Activated naive CD4-positive, alpha-beta T cell treated with Interleukin-2 at 50 U/mL for 16 hours (primary cell): ENCODE measurements at places on chromosomes 16 and 17.

DNA sequence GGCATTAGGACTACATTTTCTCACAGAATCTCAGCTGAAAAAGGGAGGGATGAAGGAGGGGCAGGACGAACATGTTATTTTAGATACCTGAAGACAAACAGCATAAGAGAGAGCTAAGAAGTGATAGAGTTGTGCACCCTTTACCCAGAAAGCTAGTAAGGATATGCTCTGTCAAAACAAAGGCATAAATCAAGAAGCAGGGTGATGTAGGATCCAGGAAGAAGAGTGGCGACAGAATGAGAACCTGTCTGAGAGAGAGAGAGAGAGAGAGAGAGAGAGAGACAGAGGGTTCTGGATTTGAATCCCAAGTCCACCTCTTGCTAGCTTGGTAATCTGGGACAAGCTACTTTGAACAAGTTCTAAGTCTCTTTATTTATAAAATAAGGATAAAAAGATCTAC lies 103.4 kb downstream of the SPAG9 start:
- no peak for DNase-seq

DNA sequence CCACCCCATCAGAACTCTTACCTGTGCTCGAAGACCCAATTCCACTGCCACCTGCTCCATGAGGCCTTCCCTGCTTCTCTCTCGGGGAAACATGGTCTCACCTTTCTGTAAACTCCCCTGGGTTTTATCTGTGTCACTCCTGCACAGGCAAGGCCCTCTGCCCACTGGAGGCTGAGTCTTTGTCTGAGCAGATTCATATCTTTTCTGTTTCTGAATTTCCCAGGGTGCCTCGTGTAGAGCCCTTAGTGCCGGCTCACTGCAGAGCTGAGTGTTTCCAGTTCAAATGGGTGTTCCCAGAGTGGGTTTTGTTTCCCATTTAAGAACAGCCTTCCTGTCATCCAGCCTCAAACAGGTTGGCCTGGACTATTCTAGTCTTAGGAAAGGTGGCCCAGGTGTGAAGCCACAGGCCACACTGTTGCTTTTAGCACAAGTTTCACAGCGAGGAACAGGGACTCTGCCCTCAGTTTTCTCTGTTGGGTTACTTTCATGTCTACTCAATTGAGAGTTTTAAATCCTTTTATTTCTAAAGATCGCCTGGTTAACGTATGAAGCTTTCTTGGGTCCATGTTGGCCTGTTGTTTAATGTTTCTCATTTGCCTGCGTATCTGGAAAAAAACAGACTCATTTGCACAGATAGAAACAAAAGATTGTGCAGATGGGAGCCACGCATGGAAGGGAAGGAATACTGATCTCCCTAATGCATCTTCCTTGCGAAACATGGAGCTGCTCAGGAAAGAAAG lies 228.7 kb downstream of the MSI2 start:
- no peak for DNase-seq

GRCh38 chr17:76357597-76358158 lies 4.0 kb upstream of the PRPSAP1 start:
- no peak for DNase-seq

DNA sequence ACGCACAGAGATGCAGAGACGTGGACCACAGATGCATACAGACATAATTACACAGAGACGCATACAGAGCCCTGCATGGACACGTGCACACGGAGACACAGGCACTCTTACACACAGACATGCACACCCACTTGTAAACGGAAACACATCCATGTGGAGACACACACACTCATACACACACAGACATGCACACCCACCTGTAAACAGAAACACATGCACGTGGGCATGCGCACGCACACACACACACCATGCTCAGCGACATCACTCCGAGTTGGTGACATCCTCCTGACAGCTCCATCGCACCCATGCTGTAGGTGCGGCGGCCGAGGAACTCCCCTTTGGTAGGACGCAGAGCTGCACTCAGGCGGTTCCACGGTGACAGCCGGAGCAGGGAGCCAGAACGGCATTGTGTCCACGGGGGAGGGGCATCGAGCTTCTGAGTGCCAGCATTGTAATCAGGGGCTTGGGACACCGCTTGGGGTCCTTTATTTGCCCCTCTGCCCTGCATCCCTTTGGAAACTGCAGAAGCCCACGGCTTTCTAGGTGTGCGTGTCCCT lies 233.5 kb downstream of the RBFOX3 start:
- no peak for DNase-seq

DNA sequence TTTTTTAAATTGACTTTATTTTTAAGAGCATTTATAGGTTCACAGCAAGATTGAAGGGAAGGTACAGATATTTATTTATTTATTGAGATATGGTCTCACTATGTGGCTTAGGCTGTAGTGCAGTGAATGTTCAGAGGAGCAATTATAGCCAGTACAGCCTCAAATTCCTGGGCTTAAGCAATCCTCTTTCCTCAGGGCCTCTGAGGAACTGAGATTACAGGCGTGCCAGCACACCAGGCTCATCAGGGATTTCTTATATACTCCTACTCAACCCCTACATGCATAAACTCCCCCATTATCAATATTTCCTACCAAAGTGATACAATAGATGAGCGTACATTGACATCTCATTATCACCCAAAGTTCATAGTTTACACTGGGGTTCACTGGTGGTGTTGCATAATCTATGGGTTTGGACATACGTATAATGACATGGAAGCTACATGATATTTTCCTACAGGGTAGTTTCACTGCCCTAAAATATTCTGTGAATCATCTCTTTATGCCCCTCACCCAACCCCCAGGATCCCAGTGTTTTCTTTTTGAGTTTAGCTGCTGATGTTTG lies 33.5 kb downstream of the HS3ST3B1 start:
- no peak for DNase-seq

GRCh38 chr16:20781697-20782096 lies 17.9 kb downstream of the ACSM3 start:
- no peak for DNase-seq

- DNase-seq: no peak
Observed at GRCh38 chr17:76156662-76156991, 15.6 kb upstream of the FOXJ1 start.

GRCh38 chr16:89330177-89330856 lies 112.8 kb downstream of the ZNF778 start:
- peak; percentile 40 for DNase-seq

DNA sequence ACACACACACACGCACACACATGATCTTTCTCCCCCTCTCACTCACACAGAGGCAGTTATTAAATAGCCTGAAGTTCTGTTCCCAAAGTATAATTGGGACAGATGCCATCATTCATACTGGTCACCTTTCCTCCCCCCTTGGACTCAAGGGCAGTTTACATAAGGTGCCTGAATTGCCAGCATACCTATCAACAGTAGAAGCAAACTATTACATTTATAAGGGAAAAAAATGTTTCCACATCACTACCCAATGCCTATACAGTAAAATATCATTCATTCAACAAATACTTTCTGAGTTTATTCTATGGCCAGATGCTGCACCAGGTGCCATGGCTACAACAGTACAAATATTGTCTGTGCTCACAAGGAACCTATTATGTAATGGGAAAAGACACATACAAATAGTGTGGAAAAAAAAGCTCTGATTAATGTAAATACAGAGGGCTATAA lies 6.3 kb downstream of the CNTD1 start:
- DNase-seq: no peak

GRCh38 chr17:78883089-78883532 lies 19.9 kb downstream of the CEP295NL start:
- DNase-seq: no peak

GRCh38 chr16:23781176-23781575 lies 26.4 kb downstream of the CHP2 start:
- DNase-seq: no peak

DNA sequence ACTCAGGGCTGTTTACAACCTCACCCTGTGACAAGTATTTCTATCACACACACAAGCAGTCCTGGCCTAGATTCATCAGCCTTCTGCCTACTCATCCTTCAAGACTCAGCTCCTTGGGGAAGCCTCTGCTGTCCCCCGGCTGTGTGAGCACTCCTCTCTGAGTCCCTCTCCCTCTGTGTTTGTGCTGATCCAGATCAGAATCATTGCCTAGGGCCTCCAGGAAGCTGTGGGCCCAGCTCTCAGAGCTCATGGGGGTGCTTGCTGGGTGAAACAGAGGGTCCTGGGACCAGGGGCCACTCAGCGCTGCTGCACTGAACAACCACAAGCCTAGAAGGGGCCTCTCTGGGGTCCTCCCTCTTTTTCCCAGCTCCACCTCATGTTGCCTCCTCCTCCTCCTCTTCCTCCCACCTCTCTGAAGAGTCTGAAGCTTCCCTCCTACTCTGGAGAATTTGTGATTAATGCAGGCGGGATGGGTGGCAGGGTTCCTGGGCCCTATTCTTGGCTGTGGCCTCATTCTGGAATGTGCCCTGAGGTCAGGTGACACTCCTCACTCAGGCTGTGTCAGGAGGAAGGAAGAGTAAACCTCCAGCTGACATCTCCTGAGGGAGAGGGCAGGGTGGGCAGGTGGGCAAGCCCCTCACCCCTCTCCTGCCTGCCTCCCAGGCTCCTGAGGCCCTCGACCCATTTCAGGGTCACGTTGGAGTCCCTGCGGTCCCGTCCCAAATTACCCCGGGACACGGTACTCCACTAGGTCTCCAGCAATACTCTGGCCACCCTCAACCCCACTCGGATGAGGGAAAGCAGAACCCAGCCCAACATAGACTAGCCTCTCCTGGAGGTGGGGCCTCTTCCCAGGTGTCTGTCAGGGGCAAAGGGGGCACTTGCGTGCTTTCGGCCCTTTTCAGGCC lies 10.1 kb downstream of the WFIKKN2 start:
- no peak for DNase-seq

GRCh38 chr16:70302745-70303144 lies 3.8 kb downstream of the DDX19B start:
- no peak for DNase-seq

DNA sequence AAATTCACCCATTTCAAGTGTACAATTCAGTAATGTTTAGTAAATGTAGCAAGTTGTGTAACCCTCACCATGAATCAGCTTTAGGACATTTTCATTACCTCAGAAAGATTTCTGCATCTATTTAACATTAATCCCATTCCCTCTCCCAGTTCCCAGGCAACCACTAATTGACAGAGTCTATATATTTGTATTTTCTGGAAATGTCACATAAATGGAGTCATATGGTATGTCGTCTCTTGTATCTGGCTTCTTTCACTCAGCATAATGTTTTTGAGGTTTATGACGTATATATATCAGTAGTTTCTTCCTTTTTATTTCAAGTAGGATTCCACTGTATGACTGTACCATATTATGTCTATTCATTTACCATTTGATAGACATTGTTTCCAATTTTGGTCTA lies 199.8 kb downstream of the CYB561 start:
- no peak for DNase-seq

DNA sequence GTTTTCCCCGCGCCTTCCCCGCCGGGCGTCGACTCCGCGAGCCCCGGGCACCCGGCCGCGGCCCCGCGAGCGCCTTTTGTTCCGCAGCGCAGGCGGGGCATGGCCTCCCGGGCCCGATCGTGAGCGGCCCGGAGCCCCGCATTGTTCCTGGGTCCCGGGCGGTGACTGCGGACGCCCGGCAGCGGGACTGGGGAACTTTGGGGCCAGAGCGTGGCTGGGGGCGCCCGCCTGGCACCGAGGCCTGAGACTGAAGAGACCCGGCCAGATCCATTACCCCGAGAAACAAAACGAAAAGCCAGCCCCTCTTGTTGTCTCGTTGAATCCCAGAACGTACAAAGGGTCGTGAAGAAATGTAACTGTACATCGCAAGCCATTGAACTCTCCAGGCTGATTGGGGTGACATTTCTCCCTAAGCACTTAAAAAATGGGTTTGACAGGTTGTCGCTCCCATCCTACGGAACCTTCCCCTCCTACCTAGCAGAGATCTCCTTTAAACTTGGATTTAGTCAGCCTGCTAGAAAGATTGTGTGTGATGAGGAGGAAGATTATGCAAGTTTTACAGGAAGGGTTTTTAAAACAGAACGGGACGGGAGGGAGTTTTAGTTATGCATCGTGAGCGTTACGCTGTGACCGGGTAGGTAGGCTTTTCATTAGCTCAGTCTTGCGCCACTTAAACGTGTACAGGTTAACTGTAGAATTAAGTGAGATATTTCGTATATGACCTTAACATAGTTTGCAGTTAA lies 825 bp downstream of the METTL9 start:
- DNase-seq: no peak

DNA sequence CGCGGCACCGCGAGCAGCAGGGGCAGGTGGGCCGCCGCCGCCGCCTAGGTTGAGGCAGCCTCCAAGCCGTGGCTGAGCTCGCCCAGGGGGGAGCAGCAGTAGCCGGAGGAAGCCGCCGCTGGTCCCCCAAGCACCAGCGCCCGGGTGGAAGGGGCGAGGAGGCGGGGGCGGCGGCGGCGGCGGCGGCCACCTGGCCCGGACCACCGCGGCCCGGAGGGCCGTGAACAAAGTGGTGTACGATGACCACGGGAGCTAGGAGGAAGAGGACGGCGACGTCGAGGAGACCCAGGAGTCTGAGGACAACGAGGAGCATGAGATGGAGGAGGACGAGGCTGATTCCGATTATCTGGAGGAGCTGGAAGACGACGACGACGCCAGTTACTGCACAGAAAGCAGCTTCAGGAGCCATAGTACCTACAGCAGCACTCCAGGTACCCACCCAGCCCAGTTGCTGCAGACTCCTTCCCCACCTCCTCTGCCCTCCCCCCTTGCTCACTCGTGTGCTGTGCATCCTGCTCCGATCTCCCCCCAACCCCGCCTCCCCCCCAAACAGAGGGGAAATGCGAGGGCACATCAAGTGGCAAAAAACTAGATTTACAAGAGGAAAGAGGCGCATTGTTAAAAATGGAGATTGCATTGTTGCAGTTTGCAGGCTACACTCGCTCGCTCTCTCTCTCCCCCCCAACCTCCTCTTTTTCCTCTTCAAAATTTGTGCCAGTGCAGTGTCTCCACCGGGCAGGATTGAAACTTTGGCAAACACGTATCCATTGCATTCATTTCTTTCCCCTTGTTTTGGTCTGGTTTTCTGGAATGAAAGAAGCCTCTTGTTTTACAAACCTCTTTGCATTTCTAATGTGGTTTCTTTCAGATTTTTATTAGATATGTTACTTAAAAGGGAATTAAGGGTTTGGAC lies 41.8 kb upstream of the AMZ2 start:
- DNase-seq: peak; percentile 25

GRCh38 chr17:27760069-27760885 lies 40.1 kb downstream of the NOS2 start:
- peak; percentile 76 for DNase-seq

GRCh38 chr17:13492737-13493122 lies 109.0 kb downstream of the HS3ST3A1 start:
- no peak for DNase-seq

GRCh38 chr16:74611721-74612120 lies 4.8 kb upstream of the GLG1 start:
- DNase-seq: no peak

- DNase-seq: no peak
Observed at GRCh38 chr17:76560877-76561221, 21.0 kb downstream of the PRCD start.

DNA sequence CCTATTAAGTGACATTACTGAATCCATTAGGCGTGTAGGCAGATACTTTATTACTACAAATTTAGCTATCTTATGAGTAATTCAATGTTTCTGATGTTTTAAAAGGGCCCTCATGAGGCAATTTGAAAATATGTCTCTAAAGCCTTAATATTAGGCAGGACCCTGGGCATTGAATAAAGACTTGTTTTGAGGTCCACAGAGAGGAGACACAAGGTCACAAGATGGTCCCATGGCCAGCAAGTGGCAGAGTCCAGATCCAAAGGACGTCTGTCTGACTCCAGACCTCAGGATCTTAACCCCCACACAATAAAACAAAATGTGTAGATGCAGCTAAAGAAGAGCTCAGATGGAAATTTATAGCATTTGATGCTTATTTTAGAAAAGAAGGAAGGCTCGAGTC lies 31.9 kb upstream of the HEATR6 start:
- DNase-seq: no peak
